ENCODE measurements at places on chromosomes 4 and X. TPM values are rescaled to one million over a fixed set of nuclear protein-coding genes. Genes with fewer than 3 reads are reported as not detected.

Gene AFM
- total RNA-seq = not detected

Gene SPATA18
- total RNA-seq = 0.11 TPM

Gene USP17L24
- not detected for total RNA-seq

- no peak for DNase-seq
These were observed 70.1 kb downstream of the CENPC start for GRCh38 chr4:67475155-67475554.

GRCh38 chr4:1488831-1489638, 82.8 kb upstream of the NKX1-1 start:
- no peak for DNase-seq

GRCh38 chr4:137378821-137379220, 153.5 kb downstream of the PCDH18 start:
- no peak for DNase-seq

GRCh38 chr4:11866391-11866790, 437.7 kb upstream of the HS3ST1 start:
- no peak for DNase-seq
